ENCODE measurements at places on chromosomes 16 and 17. TPM values are rescaled to one million over a fixed set of nuclear protein-coding genes. Genes with fewer than 3 reads are reported as not detected.

GRCh38 chr16:30724641-30725417, 23.4 kb upstream of the PHKG2 start:
- peaks cover 17% of the 10 kb centered on the region for H3K36me3 ChIP-seq
- H3K27me3 ChIP-seq: peaks cover 16% of the 10 kb centered on the region
- no peak for DNase-seq
- no peak overlapping the region for H3K27ac ChIP-seq

DNA sequence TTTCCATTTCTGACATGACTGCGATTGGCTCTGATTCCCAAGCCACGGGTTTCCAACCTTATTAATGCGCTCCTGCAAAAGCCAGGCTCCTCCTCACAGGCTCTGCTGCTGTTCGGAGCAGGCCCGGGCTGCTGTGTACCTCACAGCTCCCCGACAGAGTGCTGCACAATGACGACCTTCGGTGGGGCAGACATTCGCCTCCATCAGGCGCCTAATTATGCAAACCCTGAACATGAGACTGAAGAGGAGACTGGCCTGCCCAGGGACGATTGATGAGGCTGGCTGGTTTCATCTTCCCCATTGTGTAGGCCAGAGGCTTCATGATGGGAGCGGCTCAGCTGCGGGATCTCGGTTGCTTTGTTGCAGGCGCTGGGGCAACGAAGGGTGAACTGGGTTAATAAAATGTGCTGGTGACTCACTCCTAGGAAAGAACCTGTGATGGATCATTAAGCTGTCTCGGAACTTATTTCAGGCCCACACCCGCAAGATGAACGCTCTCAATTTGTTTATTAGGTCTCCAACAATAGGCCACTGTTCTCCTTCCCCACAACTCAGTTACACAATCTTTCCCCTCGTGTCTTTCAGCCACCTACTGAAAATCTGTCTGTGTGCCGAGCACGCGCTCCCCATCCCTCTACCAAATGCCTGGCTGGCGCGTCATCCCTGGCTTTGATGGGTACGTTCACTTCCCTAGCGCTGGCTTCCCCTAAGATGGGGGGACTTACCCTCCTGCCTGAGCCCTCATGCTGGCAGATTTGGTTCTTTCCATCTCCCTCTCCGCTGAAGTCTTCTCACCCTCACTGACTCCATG, 27.2 kb upstream of the TOB1 start:
- peaks cover 2% of the 10 kb centered on the region for H3K27me3 ChIP-seq
- H3K4me1 ChIP-seq: peaks cover 7% of the 10 kb centered on the region
- peak overlapping the region; percentile 1 for H3K27ac ChIP-seq
- no peak for DNase-seq
- H3K36me3 ChIP-seq: no peaks in the 10 kb centered on the region
- H3K4me3 ChIP-seq: peak overlapping the region; percentile 48

- DNase-seq: no peak
- H3K4me3 ChIP-seq: no peak overlapping the region
- H3K36me3 ChIP-seq: no peaks in the 10 kb centered on the region
- H3K27me3 ChIP-seq: no peaks in the 10 kb centered on the region
- no peak overlapping the region for H3K27ac ChIP-seq
These were observed 36.0 kb downstream of the ZFHX3 start for GRCh38 chr16:73011926-73012325.

DNA sequence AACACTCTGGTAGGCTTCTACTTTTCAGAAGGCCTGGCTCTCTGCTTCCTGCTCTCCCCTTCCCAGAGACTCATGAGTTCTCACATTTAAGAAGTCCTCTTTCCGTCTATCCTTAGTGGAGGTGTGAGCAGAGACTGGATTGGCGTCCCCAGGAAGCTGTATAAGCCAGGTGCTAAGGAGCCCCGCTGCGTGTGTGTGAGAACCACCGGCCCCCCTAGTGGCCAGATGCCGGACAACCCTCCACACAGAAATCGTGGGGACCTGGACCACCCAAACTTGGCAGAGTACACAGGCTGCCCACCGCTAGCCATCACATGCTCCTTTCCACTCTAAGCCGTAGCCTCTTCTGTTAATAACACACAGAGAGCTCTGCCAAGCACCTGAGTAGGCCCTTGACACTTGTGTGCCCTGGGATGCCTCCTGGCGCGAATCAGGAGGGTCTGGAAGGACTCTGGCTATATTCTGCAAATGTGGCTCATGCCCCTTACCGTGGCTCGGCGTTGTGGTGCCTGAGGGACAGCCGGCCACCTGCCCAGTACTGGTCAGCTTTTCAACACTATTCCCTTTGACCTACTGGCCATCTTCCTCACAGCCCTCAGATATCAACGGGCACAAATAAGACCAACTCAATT, 13.9 kb downstream of the CYB5D2 start:
- H3K4me1 ChIP-seq: peaks cover 4% of the 10 kb centered on the region
- H3K4me3 ChIP-seq: no peak overlapping the region
- peaks cover 3% of the 10 kb centered on the region for H3K36me3 ChIP-seq
- DNase-seq: peak; percentile 36
- H3K27ac ChIP-seq: no peak overlapping the region

DNA sequence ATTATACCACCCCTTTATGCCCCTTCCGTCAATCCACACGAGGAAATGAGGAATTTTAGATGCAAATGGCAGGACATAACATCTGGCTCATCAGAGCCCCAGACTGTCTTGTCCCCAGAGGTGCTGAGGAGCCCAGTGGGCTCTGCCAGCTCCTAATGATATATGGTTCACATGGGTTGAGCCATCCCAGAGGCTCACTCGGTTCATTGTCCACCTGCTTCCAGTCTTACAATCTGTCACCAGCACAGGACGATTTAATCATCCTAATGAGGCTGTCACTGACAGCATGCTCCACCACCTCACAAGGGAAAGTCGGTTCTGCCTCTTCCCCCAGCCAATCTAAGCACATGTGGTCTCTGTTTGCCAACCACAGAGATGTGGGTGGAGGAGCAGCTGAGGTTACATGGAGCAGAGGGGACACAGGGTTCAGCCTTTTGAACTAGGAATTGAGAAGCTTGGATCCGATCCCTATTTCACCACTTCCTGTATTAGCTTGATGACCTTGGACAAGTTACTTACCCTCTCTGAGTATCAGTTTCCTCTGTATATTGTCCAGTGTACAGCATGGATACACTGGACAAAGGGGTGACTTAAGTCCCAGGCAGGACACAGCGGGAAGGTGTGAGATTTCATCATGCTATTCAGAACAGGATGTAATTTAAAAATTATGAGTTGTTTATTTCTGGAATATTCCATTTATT, 27.0 kb upstream of the DHX8 start:
- H3K27ac ChIP-seq: peak overlapping the region; percentile 93
- peak overlapping the region; percentile 66 for H3K4me3 ChIP-seq
- no peaks in the 10 kb centered on the region for H3K36me3 ChIP-seq
- H3K27me3 ChIP-seq: peaks cover 7% of the 10 kb centered on the region
- peaks cover 26% of the 10 kb centered on the region for H3K4me1 ChIP-seq

GRCh38 chr17:69428252-69428980, 13.9 kb downstream of the MAP2K6 start:
- no peaks in the 10 kb centered on the region for H3K4me1 ChIP-seq
- no peak overlapping the region for H3K4me3 ChIP-seq
- H3K27ac ChIP-seq: no peak overlapping the region
- no peak for DNase-seq
- H3K27me3 ChIP-seq: peaks cover 3% of the 10 kb centered on the region
- no peaks in the 10 kb centered on the region for H3K36me3 ChIP-seq

DNA sequence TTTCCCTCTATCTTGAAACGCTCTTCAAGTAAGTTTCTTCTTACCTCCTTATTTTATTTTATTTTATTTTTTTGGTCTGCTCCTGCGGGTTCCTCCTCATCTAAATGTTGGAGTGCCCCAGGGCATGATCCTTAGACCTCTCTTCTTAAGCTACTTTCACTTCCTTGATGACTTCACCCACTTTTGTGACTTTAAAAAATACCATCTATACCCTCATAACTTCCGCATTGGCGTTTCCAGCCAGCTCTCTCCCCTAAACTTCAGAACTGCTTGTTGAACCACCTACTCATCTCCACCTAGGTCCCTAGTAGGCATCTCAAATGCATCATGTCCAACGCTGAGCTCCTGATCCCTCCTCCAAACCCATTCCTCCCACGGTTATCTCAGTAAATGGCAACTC, 51.4 kb upstream of the NFAT5 start:
- no peaks in the 10 kb centered on the region for H3K4me1 ChIP-seq
- no peaks in the 10 kb centered on the region for H3K36me3 ChIP-seq
- H3K4me3 ChIP-seq: no peak overlapping the region
- no peaks in the 10 kb centered on the region for H3K27me3 ChIP-seq
- no peak for DNase-seq
- H3K27ac ChIP-seq: no peak overlapping the region

DNA sequence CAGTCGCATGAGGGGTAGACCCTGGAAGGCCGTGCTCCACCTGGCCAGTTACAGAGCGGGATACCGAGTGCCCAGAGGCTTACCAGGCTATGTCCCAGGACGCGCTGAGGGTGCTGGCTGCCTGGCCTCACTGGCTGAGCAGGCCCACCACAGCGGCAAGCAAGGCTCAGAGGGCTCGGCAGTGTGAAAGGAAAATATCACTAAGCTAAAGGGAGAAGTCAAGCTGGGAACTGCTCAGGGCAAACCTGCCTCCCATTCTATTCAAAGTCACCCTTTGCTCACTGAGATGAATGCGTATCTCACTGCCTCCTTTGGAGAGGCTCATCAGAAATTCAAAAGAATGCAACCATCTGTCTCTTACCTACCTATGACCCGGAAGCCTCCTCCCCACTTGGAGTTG, 37.4 kb downstream of the CCDC57 start:
- H3K4me1 ChIP-seq: peaks cover 17% of the 10 kb centered on the region
- H3K4me3 ChIP-seq: no peak overlapping the region
- peaks cover 22% of the 10 kb centered on the region for H3K27me3 ChIP-seq
- no peak for DNase-seq

- H3K36me3 ChIP-seq: no peaks in the 10 kb centered on the region
- H3K4me1 ChIP-seq: peaks cover 24% of the 10 kb centered on the region
- H3K27me3 ChIP-seq: no peaks in the 10 kb centered on the region
- peak overlapping the region; percentile 70 for H3K4me3 ChIP-seq
These were observed 13.1 kb upstream of the DUSP14 start for GRCh38 chr17:37476431-37477120.

GRCh38 chr16:15415511-15415985, 18.8 kb upstream of the BMERB1 start:
- H3K27me3 ChIP-seq: no peaks in the 10 kb centered on the region
- H3K27ac ChIP-seq: no peak overlapping the region
- no peaks in the 10 kb centered on the region for H3K36me3 ChIP-seq
- DNase-seq: no peak
- H3K4me3 ChIP-seq: no peak overlapping the region

DNA sequence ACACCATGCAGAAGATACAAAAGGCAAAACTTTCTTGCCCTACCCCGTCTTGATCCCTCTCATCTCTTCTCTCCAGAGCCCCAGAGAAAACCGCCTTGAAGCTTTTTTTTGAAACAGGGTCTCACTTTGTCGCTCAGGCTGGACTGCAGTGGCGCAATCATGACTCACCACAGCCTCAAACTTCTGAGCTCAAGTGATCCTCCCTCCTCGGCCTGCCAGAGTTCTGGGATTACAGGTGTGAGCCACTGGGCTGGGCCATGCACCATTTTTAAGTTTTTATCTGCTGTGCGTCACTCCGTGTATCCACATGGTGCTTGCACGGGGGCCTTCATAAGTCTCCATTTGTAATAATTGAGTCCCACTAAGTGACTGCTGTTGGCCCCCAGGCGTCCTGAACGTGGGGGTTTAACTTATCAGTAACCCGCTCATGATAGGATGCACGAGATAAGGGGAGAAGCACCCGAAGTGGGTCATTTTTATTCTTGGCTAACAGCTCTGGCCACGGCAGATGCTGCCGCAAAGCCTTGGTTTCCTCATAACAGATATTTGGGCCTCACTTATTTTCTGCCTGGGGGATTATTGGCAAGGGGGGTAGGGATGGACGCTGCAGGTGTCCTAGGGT, 8.6 kb downstream of the DNAH17 start:
- no peak overlapping the region for H3K27ac ChIP-seq
- H3K4me3 ChIP-seq: no peak overlapping the region
- DNase-seq: no peak
- H3K36me3 ChIP-seq: no peaks in the 10 kb centered on the region

- H3K4me3 ChIP-seq: no peak overlapping the region
- no peak for DNase-seq
- no peaks in the 10 kb centered on the region for H3K36me3 ChIP-seq
These were observed 22.3 kb upstream of the TRAP1 start for GRCh38 chr16:3739636-3740035.

DNA sequence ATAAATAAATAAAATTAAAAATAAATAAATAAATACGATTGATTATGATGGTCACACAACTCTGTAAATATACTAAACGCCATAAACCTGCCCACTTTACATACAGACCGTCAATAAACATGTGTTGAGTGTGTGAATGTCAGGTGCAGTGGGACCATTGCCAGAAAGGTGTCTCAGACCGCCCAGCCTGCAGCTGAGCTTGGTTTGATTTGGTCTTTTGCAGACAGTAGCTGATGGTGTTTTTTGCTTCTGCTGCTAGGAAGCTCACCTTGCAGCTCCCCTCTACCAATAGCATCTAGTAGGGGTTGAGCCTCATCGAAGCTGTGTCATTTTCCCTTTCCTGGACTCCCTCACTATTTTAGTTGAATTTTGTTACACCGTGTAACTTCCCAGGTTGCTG, 23.5 kb downstream of the UBALD1 start:
- no peak overlapping the region for H3K27ac ChIP-seq
- H3K4me1 ChIP-seq: peaks cover 17% of the 10 kb centered on the region
- H3K27me3 ChIP-seq: peaks cover 10% of the 10 kb centered on the region

DNA sequence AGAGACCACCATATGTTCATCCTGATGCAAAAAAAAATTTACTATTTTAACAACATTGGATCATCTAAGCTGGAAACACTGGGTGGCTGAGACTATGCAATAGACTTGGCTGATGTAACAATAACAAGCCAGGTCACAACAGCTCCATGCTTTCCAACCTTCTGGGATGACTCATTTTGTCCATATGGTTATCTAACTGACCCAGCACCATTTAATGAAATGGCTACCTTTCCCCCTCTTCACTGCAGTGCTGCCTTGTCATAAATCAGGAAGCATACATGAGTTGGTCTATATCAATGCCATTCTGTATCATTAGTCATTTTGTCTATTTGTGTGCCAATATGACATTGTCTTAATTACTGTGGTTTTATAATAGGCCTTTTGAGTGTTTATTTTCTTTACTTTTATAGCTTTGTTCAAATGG, 217.6 kb upstream of the KCNJ16 start:
- no peak overlapping the region for H3K27ac ChIP-seq
- DNase-seq: no peak
- no peaks in the 10 kb centered on the region for H3K27me3 ChIP-seq
- peaks cover 4% of the 10 kb centered on the region for H3K36me3 ChIP-seq

GRCh38 chr17:50861822-50862528, 4.2 kb downstream of the TOB1 start:
- H3K4me3 ChIP-seq: peak overlapping the region; percentile 72
- DNase-seq: no peak
- peaks cover 15% of the 10 kb centered on the region for H3K4me1 ChIP-seq
- H3K27me3 ChIP-seq: peaks cover 13% of the 10 kb centered on the region
- H3K36me3 ChIP-seq: no peaks in the 10 kb centered on the region
- no peak overlapping the region for H3K27ac ChIP-seq

The CACNG3 gene
- total RNA-seq: 2.2 TPM

The CCL4 gene
- total RNA-seq: not detected

The IGFALS gene
- 0.39 TPM for total RNA-seq

The HCRT gene
- not detected for total RNA-seq

The CCL23 gene
- total RNA-seq: not detected

The HGS gene
- total RNA-seq: 167 TPM

The ATP2A3 gene
- 97.8 TPM for total RNA-seq

The IRF8 gene
- total RNA-seq: 1.0 TPM

Data from glutamatergic neuron (in vitro differentiated cells).